ENCODE measurements at places on chromosomes 3 and 15.

DNA sequence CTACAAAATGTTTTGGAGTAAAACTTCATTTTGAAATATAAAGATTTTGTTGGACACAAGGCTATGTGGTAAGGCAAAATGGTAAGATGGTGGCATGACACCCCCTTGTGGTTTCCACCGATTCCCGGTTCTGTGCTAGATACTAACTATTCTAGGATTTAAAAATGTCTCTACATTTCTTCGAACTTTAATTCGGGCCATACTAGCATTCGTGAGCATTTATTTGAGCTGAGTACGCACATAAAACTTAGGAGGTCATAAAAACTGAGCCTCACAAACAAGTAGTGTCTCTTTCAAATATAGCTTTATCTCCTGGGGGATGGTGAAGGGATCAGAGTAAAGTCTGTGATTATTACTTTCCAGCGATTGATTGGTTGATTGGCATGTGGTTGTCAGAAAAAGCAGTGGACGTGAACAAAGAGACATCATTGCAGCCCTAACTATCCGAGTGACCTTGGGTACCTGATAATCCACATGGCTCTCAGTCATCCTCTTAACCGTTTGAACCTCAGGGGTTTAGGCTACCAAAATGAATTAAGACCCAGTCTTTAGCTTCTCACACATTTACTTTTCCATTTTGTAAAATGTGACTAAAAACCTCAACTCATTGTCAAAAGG lies 1.1 kb upstream of the ZNF639 start:
- peak; percentile 30 for DNase-seq

DNA sequence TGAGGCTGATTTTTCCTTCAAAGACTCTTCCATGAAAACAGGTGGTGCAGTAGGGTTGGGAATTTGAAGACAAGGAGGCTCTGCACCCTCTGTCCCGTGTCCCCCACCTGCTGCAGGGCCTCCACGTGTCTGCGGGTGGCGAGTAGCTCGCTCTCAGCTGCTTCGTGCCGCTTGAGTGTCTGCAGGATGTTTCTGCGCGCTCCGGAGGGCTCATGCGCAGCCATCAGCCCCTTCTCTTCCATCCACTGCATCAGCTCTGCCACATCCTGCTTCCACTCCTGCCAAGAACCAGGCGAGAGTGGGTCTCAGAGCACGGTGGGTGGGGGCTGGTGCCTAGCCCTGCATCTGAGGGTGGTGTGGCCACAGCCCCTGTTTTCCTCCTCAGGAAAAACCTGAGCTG lies 17.8 kb downstream of the SPTBN5 start:
- DNase-seq = no peak

DNA sequence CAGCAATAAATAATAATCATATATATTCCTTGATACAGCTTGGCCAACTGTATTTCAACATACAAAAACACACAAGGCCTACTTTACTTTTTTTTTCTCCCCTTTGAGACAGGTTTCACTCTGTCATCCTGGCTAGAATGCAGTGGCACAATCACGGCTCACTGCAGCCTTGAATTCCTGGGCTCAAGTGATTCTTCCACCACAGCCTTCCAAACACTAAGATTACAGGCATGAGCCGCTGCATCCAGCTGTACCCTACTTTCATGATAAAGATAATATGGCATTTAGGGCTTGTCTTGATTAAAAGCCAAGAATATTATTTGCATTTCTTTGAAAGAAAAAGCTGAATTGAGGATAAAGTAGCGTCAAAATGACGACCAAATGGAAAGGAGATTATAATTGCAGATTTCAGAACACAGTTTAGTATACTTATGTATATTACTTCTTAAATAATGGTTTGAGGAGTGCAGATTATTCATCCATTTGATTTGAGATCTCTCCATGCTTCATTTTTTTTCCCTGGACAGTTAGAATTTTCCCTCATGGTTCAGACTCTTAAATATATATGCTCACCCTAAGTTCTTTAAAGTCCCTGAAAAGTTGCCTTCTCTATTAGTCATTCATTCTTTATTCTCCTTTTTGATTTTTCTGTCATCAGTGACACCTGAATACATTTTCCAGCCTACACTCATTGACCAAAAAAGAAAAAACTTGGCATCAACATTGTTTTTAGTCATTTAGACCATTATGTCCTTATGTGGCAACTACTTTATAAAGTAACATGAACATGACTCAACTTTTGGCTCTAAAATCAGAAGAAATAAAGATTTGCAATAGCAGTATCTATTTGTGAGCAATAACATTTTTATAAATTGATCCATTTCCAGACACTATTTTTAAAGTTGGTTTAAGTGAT lies 48.5 kb upstream of the MLF1 start:
- no peak for DNase-seq

GRCh38 chr3:62095756-62096155 lies 277.6 kb downstream of the FEZF2 start:
- DNase-seq = no peak

GRCh38 chr15:74626752-74627692 lies 11.4 kb downstream of the CLK3 start:
- no peak for DNase-seq

DNA sequence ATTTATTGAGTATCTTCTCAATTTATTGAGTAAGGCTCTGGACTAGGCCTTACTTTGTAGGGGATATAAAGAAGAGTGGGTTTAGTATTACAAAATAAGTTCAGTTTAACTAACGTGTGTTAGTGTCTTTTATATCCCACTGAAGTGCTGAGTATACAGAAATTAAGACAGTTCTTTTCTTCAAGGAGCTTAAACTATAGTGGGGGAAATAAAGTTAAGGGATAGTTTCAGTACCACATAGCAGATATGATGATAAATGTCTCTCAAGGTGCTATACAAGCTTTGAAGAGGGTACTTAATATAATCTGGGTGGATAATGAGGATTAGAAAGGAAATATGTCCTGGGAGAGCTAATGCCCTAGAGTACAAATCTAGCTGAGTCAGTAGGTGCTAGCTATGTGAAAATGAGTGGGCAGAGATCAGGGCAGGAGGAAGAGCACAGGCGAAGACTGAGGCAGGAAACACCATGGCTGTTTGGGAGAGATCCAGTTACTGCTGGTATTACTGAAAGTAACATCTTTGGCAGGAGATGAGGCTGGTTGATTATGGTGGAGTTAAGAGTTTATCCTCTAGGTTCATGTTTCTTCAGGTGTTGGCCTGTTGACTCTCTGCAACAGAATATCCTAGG lies 46.0 kb downstream of the TEX9 start:
- no peak for DNase-seq

DNA sequence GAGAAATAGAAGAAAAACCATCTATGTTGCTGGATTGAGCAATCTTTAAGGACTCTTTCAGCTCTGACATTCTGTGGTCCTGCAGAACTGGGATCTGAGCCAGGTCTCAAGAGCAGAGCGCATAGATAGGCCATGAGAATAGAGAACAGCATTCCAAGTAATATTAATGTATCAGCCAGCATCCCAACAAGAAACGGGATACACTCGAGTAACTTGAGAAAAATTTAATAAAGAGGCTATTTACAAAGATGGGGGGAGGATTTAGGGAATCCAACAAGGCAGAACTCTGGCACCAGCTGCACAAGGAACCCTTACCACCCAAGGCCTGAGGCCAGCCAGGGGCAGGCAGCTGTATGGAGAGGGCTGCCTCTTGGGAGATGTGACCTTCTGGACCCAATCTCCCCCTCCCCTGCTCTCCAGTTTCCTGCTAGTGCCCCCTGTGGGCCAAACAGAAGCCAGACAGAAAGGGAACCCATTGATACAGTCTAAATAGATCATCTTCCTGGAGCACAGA lies 8.2 kb downstream of the TMOD2 start:
- DNase-seq = no peak

GRCh38 chr3:178895178-178895789 lies 176.3 kb downstream of the ZMAT3 start:
- DNase-seq = no peak
